ENCODE measurements at places on chromosomes 4 and X.

- no peak for DNase-seq
Observed at GRCh38 chrX:109049903-109050302, 313.5 kb upstream of the IRS4 start.

GRCh38 chrX:44470816-44471215 is 71.8 kb downstream of the FUNDC1 start:
- no peak for DNase-seq

- no peak for DNase-seq
Observed at GRCh38 chrX:152450076-152450475, 1.0 kb downstream of the GABRA3 start.

DNA sequence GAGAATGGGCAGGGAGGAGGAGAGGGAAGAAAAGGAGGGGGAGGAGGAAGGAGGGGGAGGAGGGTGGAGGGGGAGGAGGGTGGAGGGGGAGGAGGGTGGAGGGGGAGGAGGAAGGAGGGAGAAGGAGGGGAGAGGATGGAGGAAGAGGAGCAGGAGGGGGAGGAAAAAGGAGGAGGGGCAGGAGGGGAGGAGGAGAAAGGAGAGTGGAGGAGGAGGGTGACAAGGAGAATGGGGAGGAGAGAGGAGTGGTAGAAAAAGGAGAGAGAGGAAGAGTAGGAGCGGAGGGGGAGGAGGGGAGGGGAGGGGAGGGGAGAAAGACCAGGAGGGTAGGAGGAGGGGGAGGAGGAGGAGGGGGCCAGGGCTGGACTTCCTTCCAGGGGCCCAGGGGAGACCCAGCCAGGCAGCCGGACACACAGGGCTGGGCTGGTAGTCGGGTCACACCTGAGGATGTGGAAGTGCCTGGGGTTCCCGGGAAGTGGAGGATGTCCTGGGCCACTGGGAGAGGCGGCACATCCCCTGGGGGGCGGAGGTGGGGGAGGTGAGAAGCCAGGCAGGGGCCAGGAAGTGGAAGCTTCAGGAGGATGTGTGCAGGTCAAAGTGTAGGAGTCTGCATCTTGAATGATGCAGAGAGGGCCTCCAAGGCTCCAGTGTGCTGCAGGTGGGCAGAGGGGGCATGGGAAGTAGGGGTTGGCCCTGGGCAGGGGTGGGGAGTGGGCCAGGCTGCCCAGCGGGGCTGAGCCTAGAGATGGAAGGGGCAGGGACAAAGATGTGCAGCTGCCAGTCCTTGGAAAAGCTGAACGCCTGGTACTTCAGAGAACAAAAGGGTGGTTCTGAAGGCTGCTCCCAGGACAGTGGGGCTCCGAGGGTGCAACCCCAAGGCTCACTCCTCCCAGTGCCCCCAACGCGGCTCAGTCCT is 18.8 kb downstream of the IL3RA start:
- DNase-seq = no peak

DNA sequence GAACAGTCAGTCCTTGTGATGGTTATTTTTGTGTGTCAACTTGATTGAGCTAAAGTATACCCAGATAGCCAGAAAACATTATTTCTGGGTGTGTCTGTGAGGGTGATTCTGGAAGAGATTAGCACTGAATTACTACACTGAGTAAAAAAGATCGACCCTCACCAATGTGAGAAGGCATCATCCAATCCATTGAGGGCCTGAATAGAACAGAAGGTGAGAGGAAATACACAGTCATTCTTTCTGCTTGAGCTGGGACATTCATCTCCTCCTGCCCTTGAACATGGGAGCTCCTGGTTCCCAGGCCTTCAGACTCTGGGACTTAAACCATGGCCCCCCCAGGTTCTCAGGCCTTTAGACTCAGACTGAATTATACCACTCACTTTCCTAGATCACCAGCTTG is 22.3 kb downstream of the INPP4B start:
- DNase-seq = no peak

- no peak for DNase-seq
Observed at GRCh38 chrX:38407126-38407525, 54.7 kb downstream of the OTC start.
